ENCODE measurements at places on chromosomes 7 and 10.

- peak; percentile 91 for DNase-seq
These were observed 64.3 kb downstream of the PDGFA start for GRCh38 chr7:455110-455928.

DNA sequence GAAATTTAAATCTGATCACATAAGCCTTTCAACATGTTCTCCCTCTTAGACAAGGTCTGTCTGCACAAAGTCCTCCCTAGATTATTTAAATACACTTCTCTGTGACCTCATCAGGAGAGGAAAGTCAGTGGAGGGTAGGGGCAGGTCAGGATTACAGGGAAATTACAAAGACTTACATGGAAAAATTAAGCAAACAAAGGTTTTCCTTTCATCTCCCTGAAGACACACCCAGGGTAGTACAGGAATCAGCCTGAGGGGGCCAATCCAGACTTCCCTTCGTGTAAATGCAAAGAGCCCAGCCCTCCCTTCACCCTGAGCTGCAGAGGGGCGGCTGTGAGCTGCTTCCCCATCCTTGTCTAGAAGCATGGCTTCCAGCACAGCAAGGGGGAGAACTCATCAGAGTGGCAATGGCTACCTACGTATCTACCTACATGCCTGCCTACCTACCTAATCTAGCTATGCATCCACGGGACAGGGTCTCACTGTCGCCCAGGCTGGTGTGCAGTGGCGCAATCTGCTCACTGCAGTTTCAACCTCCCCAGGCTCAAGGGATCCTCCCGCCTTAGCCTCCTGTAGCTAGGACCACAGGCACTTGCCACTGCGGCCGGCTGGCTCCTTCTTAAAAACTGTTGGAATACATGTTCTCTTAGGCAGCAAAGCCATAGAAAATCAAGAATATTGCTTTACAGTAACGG is 33.2 kb downstream of the PITRM1 start:
- DNase-seq, result no peak

DNA sequence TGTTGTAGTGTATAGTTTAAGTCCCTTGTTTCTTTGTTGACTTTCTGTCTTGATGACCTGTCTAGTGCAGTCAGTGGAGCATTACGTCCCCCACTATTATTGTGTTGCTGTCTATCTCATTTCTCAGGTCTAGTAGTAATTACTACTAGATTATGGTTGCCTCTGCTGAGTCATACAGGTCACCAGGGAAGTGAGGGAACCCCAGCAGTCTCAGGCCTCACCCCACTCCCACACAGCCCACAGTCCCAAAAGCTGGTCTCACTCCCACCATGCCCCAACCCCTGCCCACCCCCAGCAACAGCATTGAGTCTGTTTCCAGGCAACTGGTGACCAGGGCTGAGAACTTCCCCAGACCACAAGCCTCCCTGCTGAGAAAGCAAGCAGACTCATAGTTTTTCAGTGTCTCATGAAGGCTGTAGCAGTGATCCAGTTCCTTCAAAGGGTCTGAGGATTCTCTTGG is 88.0 kb downstream of the PLXDC2 start:
- DNase-seq, result no peak

GRCh38 chr7:140506788-140507464 is 27.6 kb upstream of the MKRN1 start:
- DNase-seq, result peak; percentile 96

DNA sequence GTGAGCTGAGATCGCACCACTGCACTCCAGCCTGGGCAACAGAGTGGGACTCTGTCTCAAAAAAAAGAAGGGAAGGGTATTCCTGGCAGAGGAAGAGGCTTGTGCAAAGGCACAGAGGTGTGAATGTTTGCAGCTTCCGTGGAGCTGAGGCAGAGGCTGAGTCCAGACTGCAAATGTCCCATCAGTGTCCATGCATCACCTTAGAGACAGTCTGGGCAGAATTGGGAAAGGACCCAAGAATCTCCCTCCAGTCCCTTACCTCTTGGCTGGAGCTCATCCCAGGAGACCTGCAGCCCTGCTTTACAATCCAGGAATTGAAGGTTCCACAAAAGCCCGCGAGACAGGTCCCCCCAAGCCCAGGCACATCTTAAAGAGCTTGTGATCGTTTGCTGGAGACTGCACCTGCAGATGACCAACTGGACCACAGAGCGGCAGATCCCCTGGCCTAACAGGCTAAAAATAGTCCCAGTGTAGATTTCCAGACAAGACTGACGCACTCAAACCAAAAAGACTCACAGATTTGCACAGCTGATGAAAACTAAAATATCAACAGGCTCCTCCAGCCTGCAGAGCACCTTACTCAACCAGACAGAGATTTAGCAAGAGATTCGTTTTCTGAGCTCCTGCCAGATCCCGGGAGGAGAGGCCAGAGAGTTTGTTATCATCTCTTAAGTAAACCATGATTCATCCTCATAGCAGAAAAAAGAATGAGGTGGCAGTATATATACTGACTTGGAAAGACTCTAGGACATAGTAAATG is 22.9 kb upstream of the NANOS1 start:
- no peak for DNase-seq

DNA sequence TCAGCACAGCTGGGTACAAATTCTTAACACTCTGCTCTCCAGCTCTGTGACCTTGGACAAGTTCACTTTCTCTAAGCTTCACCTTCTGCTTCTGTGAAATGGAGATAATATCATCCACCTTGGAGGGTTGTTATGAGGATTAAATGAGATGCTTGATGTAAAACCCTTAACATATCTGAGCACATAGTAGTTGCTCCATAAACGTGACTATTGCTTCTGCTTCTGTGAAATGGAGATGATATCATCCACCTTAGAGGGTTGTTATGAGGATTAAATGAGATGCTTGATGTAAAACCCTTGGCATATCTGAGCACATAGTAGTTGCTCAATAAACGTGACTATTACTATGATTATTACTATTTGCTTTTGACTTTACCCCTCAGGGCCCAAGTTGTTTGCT is 14.6 kb downstream of the EPHB6 start:
- DNase-seq, result no peak

GRCh38 chr7:75064801-75065200 is 8.8 kb downstream of the RCC1L start:
- DNase-seq, result no peak

GRCh38 chr10:79386637-79387465 is 39.6 kb downstream of the PPIF start:
- DNase-seq, result no peak

DNA sequence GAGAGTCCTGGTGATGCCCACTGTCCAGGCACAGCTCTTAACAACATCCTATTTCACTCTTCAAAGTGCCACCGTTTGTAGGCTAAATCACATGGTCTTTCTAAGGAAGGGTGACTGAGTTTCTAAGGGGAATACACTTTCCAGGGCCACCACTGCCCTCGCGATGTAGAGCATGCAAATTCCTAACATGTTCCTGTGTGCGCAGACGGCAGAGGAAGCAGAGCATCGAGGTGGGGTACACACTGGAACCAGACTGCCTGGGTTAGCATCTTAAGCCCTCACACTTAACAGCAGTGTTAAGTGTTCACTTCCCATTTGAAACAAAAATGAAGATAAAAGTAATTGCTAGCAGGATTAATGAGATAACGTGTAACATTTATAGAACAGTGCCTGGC is 3.0 kb downstream of the VOPP1 start:
- no peak for DNase-seq

DNA sequence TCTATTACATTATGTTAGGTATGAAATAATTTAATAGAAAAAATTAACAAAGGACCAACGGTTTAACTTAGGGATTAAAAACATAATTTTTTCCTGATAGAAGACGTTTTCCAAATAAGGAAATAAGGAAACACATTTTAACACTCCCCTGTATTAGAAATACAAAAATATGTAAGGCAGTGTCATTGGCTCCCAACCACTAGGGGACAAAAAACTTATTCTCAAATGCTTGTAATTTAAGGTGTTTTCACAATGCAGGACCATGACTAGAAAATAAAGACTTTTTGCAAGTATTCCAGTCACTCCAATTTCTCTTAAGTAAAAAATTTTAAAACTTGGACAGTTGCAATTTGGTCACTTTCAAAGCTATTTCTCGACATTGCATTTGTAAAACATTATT is 98.8 kb upstream of the ODAD2 start:
- DNase-seq, result no peak

DNA sequence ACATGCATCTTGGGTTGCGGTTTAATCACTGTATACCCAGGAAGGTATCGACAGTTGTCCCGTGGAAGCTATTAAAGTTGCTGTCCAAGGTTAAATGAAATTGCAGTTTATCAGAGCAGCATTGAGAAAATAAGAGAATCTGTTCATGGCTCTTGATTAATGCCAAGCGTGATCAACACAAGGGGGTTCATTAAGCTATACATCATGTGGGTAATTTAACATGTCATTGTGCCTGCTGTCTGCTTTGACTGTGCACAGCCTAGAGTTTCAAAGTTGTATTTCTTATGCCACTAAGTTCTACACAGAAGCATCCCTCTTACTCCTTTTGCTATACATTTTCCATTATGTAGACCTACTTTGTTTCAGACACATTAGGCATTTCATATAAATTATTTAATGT is 74.8 kb upstream of the SP8 start:
- DNase-seq, result no peak

GRCh38 chr10:75469006-75469616 is 37.7 kb downstream of the LRMDA start:
- no peak for DNase-seq

GRCh38 chr10:23581906-23582450 is 143.1 kb downstream of the OTUD1 start:
- no peak for DNase-seq

- no peak for DNase-seq
These were observed 250.5 kb downstream of the NSUN6 start for GRCh38 chr10:18400906-18401245.

DNA sequence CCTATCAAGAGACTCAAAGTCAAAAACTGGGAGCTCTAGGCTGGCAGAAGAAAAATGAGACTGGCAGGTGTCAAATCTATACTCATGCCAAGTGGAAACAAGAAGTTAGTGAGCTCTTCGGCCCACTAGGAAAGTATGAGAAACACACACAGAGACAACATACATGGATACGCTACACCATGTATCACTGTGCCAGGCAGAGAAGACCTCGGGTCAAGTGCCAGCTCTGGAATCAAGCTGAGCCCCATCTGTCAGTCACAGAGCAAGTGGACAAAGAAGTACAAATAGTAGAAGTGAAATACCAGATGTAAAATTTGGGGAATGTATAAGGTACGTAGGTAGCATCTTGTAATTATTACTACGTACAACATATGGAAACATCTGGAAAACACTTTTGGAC is 62.4 kb downstream of the FAM13C start:
- DNase-seq, result no peak

DNA sequence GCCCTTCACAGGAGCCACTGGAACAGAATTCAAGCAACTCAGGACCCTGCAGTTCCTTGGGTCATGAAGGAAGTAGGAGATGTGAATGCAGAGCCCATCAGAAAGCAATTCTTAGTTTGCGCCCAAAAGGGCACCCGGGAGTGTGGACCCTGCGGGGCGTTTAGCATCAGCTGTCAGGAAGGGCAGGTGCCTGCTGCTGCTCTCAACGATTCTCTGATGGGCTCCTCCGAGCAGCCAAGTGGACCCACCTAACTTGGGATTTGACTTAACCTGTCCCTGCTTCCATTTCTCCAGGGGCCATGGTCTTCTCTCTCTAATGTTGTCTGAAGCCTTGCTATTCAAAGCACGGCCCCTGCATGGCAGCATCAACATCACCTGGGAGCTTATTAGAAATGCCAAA is 17.1 kb downstream of the CPA5 start:
- no peak for DNase-seq

DNA sequence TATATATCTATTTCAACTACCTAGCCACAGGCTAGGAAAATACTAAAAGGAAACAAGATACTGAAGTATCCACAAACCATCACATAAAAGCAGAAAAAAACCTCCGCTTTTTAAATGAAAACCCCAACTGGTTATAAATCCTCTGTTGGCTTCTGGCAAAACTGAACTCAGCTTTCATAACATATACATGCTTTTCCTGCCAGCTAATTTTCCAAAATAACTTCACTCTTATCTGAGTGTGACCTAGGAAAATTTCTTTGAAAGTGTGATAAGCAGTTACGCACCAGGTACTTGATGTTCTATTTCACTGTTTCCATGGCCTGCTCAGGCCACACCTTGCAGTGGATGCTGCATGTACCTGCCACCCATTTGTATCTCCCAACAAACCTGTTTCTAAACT is 11.8 kb downstream of the FAM3C start:
- no peak for DNase-seq

DNA sequence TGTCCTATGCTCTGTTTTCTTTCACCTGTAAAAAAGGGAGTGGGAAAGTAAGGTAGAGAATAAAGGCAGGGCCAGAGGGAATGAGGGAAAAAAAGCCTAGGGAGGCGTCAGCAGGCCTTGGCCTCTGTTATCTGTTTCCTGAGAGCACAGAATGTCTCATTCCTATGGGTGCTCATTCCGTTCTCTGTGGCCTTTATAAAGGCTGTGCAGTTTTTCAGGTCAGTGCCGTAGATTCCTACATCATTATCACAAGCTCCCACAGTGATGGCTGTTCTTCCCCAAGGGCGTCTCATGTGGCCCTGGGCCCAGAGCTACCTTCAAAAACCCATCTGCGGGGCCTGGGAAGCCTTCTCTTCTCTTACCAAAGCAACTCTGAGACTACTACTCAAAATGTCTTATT is 16.7 kb upstream of the AKR1B10 start:
- DNase-seq, result no peak

DNA sequence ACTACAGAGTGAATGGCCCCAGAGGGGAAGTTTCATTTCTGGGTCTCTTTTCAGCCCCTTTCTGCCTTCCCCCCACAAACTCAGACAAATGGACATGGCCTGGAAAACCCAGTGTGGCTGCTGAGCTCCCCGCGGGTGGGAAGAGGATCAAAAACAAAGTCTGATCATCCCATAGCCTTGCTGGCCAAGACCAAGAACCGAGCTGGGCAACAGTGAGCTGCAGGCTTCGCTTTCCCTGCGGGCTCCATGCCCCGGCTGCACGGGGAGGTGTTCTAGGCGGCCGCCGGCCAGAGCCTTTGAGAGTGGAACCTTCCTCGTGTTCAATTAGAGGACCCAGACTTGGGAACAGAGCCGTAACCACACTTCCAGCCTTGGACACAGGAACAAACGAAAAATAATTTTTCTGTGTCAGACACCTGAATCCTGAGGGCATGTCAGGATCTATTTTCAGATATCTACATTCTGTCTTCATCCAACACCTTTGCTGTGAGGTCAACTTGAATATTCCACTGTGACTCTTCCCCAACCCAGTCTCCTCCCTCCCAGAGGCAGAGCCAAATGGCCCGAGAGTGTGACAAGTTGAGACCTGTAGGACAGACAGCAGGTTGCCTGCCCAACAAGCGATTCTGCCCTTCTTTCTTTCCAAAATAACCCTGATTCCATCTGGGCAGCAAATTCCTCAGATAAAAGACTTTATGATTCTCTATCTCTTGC is 26.0 kb downstream of the WDR86 start:
- DNase-seq, result no peak

DNA sequence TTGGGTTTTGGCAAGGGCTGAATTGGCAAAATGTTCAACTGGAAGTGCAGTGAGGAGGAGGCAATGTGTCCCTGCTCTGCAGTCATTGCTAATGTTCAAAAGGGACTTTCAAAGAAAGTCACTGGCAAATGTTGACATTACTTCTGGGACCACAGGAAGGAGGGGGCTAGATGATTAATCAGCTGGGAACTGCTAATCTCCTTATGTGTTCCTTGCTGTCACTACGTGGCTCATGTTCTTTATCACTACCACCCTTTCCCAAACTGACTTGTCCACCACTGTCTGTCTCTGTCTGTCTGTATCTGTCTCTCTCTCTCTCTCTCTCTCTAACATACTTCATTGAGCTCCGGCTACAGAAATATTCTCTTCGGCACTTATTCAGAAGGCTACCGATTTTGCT is 86.9 kb upstream of the MTPN start:
- no peak for DNase-seq

GRCh38 chr10:78655979-78656378 is 412.8 kb upstream of the ZMIZ1 start:
- DNase-seq, result no peak

- DNase-seq, result no peak
These were observed 21.5 kb upstream of the PLAC9 start for GRCh38 chr10:80110986-80111385.

Measured in COR-L47 (cell line).